ENCODE measurements at places on chromosomes 7 and 10.

GRCh38 chr7:919114-919442 is 35.4 kb downstream of the ADAP1 start:
- DNase-seq, result no peak

DNA sequence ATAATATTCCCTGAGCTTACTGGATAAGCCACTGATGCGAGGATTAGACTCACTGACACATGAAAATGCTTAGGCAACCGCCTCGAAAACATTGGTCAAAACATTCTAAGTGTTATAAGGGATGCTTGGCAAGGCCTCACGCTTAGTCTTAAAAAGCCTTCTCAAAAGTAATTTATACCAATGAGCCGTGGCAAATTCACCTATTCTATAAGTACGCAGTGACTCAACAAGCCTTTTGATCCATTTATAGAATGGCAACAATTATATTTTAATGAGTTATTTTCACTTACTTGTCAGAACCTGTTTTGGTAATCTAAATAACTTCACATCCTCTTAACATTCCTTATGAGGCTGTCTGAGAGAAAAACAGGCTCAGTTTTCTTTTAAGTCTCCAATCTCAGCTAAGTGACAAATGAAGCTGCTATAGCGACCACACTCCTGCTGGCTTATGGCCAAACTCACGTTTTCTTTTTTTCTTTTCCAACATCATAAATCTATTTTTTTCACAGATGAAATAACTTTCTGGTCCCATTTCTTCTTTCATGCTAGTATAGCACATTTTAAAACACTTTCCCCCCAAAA is 121.2 kb upstream of the AFAP1L2 start:
- no peak for DNase-seq

DNA sequence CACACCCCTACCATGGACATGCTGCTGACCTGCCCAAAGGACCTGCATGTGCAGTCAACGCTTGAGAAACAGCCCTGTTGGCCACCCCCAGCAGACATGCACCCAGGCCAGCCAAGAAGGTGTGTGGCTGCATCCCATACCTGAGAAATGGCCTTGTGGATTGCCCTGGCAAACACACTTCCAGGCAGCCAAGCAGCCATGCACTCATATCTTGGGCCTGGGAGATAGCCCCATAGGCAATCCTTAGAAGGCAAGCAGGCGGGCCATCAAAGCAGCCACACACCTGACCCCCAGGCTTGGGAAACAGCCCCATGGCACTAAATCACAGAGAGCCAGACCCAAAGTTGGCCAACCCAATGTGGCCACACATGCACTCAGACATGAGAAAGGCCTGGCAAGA is 4.9 kb upstream of the AKR1B1 start:
- DNase-seq, result no peak

DNA sequence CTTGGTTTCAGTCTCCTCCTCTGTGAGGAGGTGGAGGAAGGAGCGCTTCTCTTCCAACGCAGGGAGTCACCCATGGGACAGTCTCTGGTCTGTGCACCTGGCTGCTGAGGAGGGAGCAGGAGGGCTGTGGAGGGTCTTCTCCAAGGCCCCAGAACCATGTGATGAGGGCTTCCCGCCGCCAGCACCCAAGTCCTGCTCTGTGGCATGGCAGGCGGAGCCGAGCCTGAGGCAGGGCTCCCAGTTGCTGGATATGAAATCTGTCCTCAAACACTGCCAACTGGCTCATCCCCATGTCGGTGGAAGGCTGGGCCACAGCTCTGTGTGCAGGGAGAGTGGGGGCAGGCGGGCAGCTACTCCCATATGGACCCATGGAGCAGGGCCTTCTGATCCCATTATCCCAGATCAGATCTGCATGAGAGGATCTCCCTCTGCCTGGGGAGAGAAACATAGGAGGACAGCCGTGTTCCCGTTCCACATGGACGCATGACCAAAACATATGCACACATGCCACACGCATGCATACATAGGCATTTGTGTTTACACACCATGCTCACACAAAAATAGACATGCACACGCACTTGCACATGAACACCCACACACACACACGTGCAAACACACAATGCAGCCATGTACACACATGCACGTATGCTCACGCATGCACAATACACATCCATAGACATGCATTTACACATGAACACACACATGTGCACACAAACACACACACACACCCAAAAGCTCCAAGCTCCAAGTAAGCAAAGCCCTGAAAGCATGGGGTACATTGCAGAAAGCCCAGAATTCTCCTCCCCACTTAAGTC is 38.8 kb upstream of the EN2 start:
- DNase-seq, result no peak

- DNase-seq, result no peak
Measured at GRCh38 chr10:129057856-129058663, 409.0 kb upstream of the MGMT start.

DNA sequence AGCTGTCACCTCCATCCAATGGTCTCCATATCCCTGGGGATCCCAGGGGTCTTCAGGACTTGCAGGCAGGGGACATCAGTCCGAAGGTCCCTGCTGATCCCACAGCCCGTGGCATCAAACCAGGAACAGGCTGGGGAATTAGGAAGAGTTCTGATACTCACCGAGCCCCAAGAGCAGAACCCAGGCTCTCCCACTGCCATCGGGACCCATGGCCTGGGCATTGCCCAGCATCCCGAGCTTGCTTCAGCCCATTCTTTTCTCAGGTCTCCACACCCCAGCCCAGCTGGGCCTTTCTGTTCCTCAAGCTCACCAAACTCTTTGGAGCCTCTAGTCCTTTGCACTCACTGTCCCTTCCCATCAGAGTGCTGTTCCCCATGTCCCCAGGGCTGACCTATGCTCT is 280.9 kb downstream of the GRID1 start:
- DNase-seq, result no peak

GRCh38 chr10:26977635-26978034 is 116.9 kb upstream of the ABI1 start:
- DNase-seq, result no peak

DNA sequence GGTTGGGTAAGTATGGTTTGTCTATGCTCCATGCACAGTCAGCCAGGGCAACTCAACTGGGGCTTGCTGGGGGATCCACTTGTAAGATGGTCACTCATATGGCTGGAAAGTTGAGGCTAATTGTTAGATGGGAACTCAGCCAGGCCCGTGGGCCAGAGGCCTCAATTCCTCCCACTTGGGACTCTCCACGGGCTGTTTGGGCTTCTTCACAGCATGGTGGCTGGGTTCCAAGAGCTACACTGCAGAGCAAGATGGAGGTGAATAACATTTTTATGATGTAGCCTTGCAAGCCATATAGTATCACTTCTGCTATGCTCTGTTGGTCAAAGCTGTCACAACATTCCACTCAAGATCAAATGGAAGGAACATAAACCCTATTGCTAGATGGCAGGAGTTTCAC is 39.2 kb downstream of the ELMO1 start:
- DNase-seq, result no peak

GRCh38 chr10:124356701-124357560 is 61.8 kb downstream of the OAT start:
- DNase-seq, result no peak

GRCh38 chr10:12394241-12395033 is 45.1 kb downstream of the CAMK1D start:
- DNase-seq, result no peak

GRCh38 chr7:65967361-65968155 is 14.5 kb downstream of the GUSB start:
- DNase-seq, result no peak

DNA sequence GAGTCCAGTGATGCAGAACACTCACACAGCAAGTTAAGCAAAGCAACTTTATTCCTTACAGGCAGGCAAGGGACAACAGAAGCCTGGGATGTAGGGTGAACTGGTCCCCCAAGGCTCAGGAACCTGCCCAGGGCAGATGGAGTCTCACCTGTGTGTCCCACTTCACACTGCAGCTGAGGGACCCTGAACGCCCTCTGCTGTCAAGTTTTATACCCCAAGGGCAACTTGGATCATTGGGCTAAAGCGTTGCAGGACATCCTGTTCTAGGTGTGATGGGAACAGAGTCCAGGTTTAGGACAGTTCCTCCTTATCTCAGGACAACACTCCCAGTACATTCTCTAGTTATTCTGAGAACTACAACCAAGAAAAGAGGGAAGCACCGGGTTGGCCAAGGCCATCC is 49.5 kb upstream of the ZNF746 start:
- DNase-seq, result no peak

DNA sequence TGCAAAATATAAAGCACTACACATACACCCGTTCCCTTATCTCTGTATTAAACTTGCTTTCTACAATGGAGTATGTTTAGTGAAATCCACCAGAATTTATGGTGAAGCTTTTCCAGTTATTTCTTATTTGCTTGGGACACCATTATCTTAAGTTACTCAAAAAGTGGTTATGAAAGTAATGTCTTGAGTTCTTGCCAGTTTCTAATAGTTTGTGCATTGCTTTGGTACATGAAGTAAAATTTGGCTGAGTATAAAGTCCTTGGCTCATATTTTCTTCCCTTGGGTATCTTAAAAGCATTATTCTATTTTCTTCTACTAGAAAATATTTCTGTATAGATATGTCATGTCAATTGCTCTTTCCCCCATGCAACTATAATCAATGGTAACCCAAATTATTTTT is 85.2 kb downstream of the POLR1F start:
- DNase-seq, result no peak

DNA sequence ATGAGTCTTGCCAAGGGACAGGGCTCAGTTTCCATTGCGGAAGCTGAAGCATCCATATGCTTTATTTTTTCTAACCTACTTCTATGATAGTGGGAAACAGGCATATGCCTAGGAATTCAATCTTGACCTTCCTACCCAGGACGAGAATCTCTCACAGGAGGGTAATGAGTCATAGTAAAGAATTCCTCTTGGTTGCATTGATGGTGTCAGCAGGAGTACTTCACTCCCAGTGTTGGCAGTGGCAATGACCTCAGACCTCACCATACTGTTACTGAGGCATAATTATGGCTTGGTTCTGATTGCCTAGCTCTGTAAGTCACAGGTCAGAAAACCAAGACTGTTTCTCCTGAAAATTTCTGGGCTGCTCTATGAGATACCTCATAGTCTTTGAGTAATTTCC is 552.9 kb downstream of the ARL4A start:
- DNase-seq, result no peak

DNA sequence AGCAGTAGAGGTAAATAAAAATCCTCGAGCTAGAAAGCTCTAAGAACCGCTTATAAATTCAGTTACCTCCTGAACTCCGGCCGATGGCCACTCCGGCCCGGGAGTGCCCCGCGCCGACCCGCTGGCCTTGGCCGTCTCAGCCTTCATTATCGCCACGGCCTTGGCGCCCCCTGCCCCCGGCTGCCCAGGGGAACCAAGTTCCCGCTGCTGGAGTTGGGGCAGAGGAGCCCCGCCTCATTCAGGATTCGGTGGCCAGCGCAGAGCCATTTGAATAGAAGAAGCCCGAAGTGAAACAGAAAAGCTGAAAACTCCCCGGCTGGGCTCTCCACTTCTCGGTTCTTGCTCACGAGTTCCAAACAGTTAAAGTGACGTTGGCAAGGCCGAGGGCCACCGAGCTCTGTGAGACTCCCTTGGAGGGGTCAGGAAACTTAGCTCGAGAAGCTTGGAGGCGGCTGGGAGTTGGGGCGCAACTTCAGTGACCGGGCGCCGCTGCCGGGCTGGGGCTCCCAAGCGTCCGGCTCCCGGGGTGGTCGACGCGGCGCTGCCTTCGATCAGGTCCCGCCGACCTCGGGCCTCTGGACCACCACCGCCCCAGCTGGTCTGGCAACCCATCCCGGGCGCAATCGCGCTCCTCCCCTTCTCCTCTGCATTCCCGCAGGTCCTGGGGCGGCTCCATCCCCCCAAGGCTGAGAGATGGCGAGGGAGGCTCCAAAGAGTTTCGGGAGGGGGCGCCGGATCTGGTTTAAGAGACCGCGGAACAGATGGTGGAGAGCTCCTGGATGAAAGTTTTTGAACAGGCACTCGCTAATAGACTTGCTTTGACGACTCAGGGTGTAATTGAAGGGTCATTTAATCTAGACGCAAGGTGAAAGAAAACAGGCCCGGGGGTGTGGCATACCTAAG is 5.8 kb upstream of the FEZF1 start:
- DNase-seq, result no peak
